Endothelial cell (in vitro differentiated cells): ENCODE measurements at places on chromosomes 4 and X.

GRCh38 chr4:2141022-2141761 is 82.1 kb downstream of the NAT8L start:
- DNase-seq = no peak

DNA sequence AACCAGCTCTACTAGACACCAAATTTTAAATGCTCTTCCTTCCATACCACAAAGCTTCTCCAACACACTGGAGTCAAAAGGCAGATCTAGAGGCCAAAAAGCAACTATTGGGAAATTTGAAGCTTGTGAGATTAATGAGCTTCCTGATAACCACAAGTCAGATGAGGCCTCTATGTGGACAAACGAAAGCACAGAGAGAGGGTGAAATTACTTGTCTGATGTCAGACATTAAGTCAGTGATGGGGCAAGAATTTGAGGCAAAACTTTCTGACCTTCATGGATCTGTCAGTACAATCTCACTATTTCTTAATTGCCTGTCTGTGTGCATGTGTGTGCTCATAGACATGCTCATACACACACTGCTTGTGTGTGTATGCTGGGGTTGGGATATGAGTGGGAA is 103.6 kb downstream of the GUCY2F start:
- DNase-seq = no peak

DNA sequence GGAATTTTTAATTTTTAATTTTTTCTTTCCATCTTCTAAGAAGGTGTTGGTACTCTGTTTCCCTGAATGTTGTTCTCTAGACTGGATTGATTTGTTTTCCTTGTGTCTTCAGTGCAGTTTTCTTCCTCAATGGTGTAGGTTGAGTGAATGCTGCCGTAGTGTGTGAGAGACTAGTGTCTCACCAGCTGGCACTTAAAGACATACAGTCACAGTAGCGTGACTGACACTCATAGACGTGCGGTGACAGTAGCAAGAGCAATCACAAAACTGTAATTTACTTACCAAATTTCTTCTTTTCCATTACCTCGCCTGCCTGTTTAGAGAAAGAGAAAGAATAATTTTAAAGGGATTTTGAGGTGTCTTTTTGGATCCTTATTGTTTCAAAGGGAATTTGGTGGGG is 21.4 kb upstream of the PGM2 start:
- DNase-seq = no peak

DNA sequence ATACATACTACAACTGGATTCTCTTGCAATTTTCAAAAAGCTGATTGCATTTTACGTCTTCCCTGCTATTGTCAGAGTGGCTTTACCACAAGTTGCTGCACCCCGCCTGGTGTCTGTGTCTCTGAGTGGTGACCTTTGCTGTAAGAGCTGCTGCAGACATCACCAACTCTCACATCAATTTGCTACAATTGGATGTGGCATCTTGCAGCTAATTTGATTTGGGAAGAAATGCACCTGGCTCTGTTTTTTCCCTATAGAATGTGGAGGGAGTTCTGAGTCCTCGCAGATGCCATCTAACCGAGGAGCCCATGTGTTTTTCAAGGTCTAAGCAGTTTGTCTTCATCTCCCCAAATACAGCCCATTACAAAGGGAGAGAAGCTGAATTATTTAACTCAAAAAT is 73.8 kb upstream of the PHOX2B start:
- no peak for DNase-seq

GRCh38 chrX:30590368-30590767 is 12.8 kb upstream of the TASL start:
- no peak for DNase-seq

DNA sequence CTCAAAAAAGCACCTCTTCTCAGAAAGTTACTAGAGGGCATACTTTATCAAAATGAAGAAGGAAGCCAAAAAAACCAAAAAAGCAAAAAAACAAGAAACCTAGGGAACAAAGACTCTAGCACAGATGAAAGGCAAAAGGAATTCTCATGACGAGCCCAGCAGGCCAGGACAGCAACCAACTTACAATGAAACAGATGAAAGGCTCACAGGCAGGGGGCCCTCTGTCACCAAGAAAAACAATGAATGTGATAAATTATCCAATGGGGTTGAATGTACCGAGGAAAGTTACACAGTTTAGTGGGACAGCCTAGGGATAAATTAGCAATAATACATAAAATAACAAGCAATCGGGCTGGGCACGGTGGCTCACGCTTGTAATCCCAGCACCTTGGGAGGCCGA is 79.0 kb downstream of the GPR82 start:
- no peak for DNase-seq

DNA sequence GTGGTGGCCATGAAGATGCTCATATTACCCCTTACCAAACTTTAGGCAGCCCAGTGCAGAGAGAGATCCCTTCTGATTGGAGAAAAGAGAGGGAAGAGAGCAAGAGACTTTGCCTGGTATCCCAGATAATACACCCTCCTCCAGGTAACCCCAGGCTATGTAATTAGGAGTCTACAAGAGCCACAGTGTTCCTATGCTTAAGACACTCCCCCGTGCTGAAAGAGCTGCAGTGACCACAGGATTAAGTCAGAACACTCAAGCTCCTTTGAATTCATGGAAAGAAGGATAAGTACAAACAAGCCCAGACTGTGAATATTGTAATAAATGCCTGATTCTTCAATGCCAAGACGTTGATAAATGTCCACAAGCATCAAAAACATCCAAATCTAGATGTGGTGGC is 41.4 kb downstream of the PABPC4L start:
- DNase-seq = no peak

GRCh38 chr4:182770996-182771514 is 146.1 kb downstream of the DCTD start:
- DNase-seq = no peak

- DNase-seq = peak; percentile 49
These were observed 739 bp downstream of the LARP1B start for GRCh38 chr4:128061566-128062536.

GRCh38 chrX:25012433-25012735 is 3.4 kb downstream of the ARX start:
- no peak for DNase-seq

- DNase-seq = no peak
These were observed 112.7 kb downstream of the SH3RF1 start for GRCh38 chr4:169158046-169158445.

DNA sequence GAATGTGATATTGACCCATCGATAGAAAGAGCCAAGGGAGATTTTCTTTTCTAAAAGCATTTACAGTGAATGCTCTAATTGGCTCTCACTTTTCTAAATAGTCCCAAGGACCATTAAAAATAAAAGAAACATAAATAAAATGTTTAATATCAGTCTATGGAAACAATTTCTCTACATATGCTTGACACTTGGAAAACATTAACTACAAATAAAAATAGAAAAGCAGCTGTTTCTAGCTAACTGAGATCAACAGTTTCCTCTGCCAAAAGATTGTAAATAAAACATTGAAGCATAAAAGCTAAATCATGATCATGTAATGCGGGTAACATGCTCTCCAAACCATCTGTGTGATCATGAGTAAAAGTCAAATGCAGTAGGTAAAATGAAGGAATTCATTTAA is 49.7 kb downstream of the CORIN start:
- DNase-seq = no peak

DNA sequence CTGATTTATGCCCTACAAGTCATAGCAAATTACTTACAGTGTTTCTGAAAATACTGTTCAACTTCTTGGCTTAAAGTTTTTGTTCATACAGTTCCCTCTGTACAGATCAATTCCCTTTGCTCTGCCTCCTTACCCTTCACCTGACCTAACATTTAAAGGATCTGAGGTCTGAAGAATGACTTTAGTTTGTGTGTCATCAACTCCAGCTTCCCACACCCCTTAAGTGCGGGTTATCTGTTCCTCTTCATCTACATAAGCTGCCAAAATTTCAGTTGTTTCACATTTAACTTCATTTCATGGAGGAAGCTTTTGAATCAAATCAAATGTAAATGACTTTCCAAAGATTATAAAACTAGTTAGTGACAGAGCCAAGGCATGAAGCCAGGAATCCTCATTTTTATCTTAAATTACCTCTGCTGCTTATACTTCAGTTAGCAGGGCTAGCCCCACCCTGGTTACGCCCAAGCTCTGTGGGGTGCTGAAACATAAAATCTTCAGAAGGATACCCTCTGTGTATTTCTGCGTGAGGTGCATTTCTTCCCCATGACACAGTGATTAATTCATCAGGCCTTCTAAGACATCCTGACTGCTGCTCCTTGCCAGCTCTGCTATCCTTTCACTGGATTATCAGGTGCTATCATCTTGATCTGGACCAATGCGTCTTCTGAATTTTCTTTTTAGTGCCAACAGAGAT is 16.5 kb downstream of the CXCL1 start:
- DNase-seq = no peak

GRCh38 chr4:186190581-186191199 is 677 bp upstream of the CYP4V2 start:
- DNase-seq = peak; percentile 26

GRCh38 chr4:180189666-180190065 is 2053.5 kb upstream of the TENM3 start:
- no peak for DNase-seq

DNA sequence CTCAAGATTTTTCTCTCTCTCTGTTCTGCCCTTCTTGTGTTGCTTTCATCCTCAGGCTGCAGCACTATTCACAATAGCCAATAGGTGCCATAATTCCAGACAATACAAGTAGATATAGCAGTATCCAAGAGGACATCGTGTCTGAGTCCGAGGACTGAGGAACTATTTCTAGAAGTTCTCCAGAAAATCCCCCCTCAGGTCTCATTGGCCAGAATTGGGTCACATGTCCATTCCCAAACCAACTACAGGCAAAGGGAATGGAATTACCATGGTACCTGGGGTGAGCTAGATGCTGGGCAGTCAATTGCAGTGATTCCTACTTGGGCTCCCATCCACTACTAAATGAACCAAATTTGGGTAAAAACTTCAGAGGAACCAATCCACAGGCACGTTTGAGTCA is 301.9 kb upstream of the RASGEF1B start:
- no peak for DNase-seq

DNA sequence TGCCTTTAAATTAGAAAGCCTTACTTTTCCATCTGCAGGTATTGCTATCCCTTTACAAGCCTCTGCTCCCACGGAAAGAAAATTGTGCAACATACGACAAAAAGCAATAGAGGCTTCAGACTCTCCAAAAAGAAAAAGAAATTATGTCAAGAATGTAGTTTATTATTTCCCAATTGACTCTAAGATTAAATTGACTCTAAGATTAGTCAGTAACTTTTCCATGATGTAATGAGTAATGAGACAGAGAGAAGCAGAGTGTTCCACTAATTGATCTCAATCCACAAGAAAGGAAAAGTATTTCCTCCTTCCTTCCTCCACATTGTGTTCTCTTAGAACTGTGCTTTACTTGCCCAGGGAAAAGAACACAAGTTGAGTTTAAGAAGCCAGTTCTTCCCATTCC is 345.7 kb upstream of the HS3ST1 start:
- no peak for DNase-seq

DNA sequence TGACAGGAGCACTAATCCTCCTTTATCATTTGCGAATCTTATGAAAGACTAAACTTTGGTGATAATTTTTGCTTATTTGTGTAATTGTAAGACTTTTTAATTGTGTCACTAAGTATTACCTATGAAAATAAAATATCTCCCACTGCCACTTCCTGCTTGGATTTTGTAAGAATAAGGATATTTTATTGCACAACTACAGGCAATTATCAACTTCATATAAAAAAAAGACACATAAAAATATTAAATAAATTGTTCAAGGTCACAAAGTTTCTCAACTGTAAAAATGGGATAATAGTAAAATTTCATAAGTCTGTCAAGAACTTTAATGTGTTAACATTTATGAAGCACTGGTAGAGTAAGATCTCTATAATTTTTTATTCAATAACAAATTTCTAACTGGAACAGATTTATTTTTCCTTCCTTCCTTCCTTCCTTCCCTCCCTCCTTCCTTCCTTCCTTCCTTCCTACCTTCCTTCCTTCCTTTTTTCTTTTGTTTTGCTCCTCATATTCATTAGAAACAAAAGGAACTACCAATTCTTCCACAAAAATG is 527.6 kb upstream of the FAM47C start:
- no peak for DNase-seq

DNA sequence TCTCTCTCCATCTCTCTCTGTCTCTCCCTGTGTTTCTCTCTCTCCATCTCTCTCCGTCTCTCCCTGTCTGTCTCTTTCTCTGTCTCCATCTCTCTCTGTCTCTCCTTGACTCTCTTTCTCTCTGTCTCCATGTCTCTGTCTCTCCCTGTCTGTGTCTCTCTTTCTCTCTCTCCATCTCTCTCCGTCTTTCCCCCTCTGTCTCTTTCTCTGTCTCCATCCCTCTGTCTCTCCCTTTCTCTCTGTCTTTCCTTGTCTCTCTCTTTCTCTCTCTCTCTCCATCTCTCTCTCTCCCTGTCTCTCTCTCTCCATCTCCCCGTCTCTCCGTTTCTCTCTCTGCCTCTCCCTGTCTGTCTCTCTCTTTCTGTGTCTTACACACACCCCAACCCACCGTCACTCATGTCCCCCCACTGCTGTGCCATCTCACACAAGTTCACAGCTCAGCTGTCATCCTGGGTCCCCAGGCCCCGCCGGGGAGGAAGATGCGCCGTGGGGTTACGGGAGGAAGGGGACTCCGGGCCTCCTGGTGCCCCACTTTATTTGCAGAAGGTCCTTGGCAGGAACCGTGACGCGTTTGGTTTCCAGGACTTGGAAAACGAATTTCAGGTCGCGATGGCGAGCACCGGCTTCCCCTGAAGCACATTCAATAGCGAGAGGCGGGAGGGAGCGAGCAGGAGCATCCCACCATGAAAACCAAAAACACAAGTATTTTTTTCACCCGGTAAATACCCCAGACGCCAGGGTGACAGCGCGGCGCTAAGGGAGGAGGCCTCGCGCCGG is 1.2 kb upstream of the SHOX start:
- no peak for DNase-seq

DNA sequence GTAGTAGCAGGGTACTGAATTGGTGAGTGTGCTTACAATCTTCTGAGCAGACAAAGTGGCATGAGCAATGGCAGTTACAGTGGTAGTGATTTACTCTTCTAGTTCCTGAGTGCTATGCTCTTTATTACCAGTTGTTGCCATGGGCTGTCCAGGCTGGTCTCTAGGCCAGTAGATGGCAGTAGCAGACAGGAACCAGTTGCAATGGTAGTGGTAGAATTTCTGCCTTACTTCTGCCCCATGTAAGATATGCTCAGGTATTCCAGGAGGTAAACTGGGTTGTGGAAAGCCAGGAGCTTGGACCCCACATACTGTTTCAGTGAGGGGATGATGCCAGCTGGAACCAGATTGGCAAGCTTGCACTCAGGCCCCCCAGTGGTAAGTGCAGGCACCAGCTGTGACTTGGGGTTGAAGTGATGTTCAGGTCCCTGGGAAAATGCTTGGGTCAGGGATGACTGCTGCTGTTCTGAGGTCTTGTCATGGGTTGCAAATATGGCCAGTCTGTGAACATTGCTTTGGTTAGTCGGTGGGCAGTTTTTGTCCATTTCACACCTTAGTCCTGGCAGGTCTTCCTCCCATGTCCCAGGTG is 63.0 kb upstream of the ZXDB start:
- peak; percentile 9 for DNase-seq
